Coronary artery (tissue), 2 donors: ENCODE measurements at places on chromosomes 4 and X.

DNA sequence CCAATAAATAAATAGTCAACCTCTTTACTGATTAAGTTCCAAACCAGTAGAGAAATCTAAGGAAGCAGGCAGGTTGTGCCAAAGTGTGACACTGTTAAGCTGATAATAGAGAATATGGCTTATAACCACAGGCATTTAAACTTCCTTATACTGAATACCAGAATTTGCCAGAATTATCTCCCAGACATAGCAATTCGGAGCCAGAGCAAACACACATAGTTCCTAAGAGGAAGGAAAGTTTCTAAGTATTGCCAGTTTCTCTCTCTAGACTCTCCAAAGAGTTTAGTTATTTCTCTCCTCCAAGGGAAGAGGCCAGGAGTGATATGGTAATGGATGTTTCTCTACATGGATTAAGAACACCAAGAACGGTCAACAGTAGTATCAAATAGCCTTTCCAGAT is 191.7 kb upstream of the CPEB2 start:
- DNase-seq = no peak

GRCh38 chr4:6008092-6008551 is 10.1 kb downstream of the C4orf50 start:
- no peak for DNase-seq

GRCh38 chr4:36332782-36333131 is 51.3 kb downstream of the DTHD1 start:
- no peak for DNase-seq

GRCh38 chr4:11468901-11469300 is 40.2 kb upstream of the HS3ST1 start:
- no peak for DNase-seq

GRCh38 chrX:48468693-48469691 is 1.1 kb downstream of the SLC38A5 start:
- no peak for DNase-seq

DNA sequence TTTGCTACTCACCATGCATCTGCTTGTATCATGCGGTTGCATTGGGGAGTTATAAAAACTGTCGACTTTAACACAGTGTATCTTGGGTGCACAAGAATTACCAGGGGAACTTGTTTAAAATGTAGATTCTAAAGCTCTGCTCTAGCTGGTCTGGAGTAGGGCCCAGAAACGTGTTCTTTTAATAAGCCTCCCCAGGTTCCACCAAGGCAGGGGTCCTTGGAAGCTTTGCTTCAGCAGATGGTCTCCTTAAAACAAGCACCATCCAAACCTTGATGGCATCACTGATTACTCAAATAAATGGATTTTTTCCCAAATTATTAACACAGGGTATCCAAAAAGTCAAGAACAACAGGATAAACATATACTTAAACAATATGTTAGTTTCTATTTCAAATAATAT is 120.2 kb upstream of the NDP start:
- no peak for DNase-seq

- peak; percentile 66 for DNase-seq
Measured at GRCh38 chrX:72029483-72030411, 102.0 kb downstream of the RTL5 start.

GRCh38 chrX:109783701-109784079 is 50.6 kb upstream of the ACSL4 start:
- no peak for DNase-seq

- no peak for DNase-seq
Measured at GRCh38 chr4:37567836-37568235, 118.3 kb downstream of the RELL1 start.

DNA sequence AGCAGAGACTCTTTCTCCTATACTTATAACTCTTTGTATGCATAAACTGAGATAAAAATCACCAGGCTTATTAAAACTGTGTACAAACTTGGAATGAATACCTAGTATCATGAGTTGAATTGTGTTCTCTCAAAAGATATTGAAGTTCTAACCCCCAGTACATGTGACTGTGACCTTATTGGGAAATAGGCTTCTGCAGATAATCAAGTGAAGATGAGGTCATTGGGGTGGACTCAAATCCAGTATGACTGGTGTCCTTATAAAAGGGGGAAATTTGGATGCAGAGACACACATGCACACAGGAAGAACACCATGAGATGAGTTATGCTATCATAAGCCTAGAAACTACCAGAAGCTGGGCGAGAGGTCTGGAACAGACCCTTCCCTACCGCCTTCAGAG is 26.2 kb downstream of the ZNF827 start:
- no peak for DNase-seq

DNA sequence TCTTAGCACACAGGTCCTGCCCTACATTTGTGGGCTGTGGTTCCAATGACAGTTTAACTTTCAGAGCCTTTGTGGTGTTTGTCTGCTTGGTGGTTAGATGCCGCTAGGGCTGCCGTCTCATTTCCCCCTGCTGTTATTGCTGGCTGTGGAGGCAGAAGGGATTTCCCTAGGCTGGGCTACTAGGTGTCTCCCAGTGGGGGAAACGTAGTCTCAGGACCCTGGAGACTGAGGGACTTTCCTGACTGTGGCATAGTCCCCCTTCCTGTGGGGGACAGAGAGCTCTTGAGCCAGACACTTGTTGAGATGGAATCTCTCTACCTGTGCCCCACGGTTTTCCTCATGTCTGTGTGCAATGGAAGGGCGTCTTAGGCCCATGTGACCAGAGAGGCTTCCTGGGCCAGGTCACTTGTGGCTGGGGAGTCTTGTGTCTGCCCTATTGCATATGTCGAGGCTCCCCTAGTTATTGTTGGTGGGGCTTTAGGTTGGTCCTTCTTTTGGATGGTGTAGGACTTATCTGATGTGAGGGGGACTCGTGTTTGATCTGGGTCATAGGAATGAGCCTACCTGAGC is 68.2 kb downstream of the ARHGAP10 start:
- DNase-seq = no peak

GRCh38 chr4:102493257-102493656 is 7.9 kb upstream of the NFKB1 start:
- no peak for DNase-seq

- DNase-seq = no peak
Measured at GRCh38 chrX:130109429-130110378, 593 bp downstream of the ELF4 start.

DNA sequence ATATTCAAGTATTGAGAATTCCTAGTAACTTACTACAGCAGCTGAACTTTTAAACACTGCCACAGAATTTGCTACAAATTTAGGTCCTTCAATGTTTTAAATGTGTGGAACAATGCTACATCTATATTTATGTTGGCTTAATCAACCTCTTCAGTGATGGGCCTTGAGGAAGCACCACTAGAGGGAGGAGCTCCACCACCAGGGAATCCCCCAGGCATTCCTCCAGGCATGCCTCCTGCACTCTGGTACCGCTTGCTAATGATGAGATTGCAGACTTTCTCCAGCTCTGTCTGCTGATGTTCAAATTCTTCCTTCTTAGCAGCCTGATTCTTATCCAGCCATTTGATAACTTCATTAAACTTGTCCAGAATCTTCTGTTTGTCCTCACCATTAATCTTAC is 190.8 kb downstream of the HTR2C start:
- DNase-seq = no peak

DNA sequence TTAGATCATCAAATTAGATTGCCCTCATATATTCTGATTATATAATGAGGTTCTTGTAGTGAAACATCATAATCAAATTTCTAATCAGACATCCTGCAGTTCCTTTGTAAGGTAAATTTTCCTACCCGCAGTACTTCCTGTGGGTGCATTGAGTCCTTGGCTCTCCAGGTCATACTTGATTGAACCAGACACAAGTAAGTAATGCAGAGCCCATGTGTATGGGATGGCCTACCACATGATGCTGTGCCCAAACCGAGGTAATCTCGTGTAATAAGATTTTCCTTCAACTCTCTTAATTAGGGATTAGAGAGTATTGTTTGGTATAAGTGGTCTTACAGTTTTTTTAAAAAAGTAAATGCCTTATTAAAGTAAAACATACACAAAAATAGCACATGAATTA is 1841.8 kb downstream of the PCDH7 start:
- DNase-seq = no peak

DNA sequence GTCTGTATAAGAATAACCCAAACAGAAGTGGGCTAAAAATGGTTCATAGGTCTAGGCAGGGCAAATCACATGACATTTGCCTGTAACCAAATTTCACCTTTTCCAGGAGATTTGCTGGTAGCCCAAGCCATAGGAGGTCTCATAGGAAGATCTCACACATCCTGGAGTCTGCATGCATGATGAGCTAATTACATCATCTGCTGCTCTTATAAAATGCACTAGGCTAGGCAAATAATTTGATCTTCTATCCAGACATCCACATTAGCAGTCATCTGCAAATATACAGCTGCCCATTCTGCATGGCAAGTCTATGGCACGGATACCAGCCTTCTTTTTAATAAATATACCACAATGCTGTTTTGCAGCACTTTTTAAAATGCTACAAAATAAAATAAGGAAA is 87.2 kb downstream of the MAPK10 start:
- DNase-seq = no peak

GRCh38 chrX:123830309-123830708 is 29.5 kb upstream of the XIAP start:
- DNase-seq = no peak

GRCh38 chr4:62285026-62285425 is 1084.9 kb downstream of the ADGRL3 start:
- no peak for DNase-seq

DNA sequence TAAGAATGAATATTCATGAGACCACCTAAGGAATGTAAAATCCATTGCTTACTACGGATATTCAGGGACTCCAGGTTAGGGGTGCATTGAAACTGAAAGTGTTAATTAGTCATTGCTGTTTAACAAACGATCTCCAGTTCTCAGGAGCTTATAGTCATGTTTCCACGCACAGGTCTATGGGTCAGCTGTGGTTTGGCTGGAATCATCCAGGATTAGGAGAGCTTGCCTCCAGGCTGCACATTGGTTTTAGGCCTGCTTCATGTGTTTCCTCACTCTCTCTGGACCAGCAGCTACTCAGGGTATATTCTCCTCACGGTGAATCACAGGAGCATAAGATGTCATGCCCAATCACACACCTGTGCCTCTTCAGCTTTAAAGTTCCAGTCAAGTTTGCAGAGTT is 98.9 kb downstream of the ATXN3L start:
- DNase-seq = no peak

DNA sequence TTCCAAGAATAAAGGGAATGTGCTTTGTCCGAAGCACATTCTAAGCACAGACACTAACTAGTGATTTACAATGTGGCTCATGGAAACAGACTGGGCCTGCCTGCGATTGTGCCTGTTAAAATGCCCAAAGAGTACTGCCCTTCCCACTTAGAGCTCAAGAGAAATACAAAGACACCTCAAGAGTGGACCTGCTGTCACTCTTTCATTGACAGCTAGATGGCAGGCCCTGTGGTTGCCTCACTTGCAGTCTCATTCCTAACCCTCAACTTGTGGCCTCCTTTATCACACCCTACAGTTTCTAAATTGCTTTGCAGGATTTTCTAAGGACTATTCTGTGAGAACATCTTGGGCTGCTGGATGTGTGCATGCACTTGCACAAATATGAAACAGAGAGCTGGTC is 331.0 kb upstream of the EMCN start:
- DNase-seq = no peak

GRCh38 chrX:15946783-15947580 is 92.4 kb upstream of the AP1S2 start:
- no peak for DNase-seq

GRCh38 chrX:105221374-105221773 is 880 bp upstream of the TEX13A start:
- no peak for DNase-seq

GRCh38 chr4:152738827-152739226 is 40.7 kb downstream of the TIGD4 start:
- no peak for DNase-seq

DNA sequence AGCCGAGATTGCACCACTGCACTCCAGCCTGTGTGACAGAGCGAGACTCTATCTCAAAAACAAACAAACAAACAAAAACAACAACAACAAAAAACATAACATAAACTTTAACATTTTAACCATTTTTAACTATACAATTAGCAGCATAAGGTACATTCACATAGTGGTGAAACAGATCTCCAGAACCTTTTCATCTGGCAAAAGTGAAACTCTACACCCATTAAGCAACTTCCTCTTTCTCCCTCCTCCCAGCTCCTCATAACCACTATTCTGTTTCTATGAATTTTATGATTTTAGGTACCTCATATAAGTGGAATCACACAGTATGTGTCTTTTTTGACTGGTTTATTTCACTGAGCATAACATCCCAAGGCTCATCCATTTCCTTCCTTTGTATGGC is 103.6 kb downstream of the FAM13A start:
- no peak for DNase-seq

- DNase-seq = no peak
Measured at GRCh38 chr4:183635321-183635720, 23.7 kb downstream of the RWDD4 start.

DNA sequence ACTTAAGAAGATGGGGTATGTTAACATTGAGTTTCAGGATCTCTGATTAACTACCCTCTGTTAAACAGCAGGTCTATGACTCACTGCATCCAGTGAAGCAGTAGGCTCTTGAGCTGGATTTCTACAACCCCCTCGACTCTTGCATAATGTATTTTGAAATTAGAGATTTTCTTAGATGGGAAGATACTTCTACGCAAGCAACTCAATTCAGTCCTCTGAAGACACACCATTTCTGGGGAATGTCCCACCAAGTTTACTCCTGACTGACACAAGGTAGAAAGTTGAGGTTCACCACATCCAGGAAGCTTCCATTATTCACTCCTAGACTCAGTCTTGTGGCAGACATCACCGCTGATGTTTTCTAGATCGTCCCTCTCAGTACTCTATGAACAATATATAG is 12.9 kb downstream of the PALLD start:
- no peak for DNase-seq

GRCh38 chr4:6747294-6748051 is 31.5 kb downstream of the BLOC1S4 start:
- DNase-seq = no peak

DNA sequence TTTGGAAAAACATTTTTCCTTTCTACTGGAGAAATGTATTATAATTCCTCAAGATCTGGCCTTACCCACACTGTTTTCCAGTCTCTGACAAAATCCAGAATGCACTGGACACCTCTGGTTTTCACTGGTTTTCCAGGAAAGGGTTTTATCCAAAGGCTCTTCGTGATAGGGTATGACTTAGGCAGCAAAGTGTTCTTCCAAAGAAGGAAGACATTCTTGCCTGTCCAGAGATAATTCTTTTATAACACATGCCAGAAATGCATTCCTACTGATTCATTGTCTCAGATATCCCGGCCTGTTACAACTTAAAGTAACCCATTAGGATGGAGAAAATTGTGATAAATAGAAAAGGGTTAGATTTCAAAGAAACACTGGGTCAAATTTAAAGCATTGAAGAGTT is 2343.1 kb downstream of the PCDH7 start:
- DNase-seq = no peak
